Naive B cell (primary cell): ENCODE measurements at places on chromosomes 1 and 21. TPM values are rescaled to one million over a fixed set of nuclear protein-coding genes. Genes with fewer than 3 reads are reported as not detected.

DNA sequence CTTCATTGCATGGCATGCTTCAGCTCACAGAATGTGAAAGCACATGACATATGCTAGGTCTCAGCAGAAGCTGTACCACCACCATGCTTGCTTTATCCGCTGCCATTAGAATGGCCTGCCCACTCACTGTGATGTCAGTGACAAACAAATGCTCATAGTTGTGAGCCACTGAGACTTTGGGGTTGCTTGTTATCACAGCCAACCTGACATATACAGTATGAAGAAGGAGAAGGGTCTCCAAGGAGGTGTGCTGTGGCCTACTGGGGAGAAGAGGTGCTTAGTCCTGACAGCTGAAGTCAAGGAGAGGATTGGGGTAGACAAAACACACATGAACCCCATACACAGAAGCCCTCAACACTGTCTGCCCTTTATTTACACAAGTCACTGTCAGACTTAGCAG is 19.5 kb upstream of the TENT5C start:
- DNase-seq: no peak

DNA sequence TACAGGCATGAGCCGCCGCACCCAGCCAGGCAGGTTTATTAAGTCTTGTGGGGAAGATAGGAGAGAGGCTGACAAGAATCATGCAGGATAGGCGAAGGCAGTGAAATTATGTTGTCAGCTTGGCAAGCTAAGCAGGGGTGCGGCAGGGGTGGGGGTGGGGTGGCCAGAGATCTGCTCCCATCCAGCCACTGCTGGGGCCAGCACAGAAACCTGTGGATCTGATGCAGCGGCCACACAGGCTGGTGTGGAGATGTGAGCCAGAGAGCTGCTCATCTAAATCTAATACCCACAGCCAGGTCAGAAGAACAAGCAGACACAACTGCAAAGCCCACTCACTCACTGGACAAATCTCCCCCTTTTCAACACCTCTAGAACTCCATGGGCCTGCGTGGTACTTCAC is 68.7 kb downstream of the KCTD3 start:
- DNase-seq: no peak

- no peak for DNase-seq
These were observed 487.8 kb downstream of the PCP4 start for GRCh38 chr21:40355076-40355475.

ADCY10 gene
- polyA plus RNA-seq: not detected

CD1D gene
- 13.7 TPM for polyA plus RNA-seq

MYBPH gene
- polyA plus RNA-seq: not detected

DNA sequence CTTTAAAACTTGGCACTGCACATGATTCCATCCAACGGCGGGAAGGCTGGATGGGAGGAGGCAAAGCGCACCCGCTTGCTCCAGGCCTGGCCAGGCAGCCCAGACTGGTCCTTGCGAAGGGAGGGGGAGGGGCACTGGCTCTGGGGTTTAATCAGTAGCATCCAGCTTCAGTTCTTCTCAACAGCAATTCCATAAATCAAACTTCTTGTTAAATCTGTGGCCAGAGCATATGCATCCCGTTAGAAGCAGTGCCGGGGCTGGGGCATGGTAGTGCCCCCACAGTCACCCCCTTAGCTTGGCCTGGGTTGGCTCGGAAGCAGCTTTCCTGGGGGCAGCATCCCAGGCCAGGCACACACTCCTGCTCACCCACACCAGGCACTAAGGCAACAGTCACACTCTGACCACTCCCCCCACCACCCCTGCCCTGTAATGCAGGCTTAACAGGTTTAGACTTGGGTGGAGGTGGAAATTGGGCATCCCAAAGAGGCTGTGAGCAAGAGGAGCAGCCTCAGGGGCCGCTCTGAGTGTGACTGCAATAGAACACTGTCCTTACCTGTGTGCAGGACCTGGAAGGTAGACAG is 94.1 kb upstream of the CASZ1 start:
- no peak for DNase-seq

- DNase-seq: no peak
These were observed 2.3 kb downstream of the RHOU start for GRCh38 chr1:228737601-228738041.

DNA sequence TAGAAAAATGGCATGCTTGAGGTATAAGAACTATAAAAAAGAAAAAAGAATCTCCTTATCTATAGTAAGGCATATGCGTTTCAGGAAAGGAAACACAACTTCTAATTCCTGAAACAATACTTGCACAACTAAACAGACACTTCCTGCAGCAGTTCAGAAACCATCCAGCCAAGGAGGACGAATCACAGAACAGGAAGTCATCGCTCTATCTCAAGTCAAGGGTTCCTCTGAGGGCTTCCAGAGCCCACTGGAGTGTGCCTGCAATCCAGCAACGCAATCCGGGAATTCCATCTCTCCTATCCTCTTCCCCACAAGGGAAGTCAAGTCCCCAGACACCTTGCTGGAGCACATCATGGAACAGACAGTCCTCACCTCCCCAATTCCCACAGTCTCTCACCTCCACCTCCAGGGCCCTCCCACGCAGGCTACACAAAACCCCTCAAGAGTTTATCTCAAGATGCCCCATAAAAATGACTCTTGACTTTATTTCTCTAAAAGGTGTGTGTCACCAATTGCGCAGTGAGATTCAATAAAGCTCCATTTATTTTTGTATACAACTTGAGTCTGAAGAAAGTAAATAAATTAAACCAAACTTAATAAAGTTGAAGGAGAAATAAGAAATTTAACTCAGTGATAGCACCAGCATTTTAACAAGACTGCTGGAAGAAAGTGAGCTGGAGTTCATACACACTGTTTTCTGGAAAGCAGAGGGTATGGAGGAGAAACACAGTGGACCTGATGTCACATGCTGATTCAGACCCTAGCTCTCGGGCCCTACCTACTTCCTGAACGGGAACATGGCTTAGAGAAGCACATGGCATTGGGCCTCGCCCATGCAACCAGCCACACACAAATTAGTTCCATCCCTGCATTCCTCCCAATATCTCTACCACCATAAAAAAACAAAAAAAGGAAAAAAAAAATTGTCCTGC is 39.9 kb downstream of the SIPA1L2 start:
- DNase-seq: no peak

GRCh38 chr1:209674957-209675564 is at the start of gene G0S2:
TSS of gene G0S2 (plus strand) at chr1:209675412. CDS start at chr1:209675685, 273 bp downstream.
- no peak for DNase-seq

- DNase-seq: no peak
These were observed 11.6 kb downstream of the SLAMF7 start for GRCh38 chr1:160750608-160751007.

DNA sequence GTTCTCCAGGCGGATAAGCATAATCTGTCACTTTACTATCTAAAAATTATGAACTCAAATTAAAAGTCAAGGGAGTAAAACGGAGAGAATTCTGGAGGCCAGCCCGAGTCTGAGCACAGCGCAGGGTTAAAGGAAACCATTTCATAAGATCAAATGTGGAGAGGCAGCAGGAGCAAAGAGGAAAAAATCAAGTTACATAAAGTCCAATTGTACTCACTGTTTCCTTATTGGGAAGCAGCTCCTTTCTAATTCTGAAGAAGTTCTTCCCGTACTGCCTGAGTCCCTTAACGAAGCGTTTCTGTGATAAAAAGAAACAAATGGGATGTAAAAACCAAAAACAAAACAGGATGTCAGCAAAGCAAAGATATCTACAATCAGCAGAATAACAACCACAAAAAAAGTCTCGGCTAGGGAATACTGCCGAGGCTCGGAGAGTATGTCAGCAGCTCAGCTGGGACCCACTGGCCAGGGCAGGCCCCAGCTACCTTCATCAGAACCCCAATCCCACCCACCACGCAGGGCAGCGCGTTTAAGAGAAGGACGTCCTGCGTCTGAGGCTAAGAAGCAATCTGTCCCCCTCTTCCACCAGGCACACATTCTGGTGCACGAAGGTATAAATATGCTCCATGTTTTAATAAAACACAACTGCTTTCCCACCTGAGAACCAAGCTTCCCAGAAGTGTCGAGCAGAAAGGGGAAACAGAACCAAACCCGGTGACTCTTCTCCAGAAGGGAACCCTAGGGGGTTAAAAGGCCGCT is 104.8 kb downstream of the SLC45A1 start:
- no peak for DNase-seq

C4BPA gene
- not detected for polyA plus RNA-seq

MXRA8 gene
- polyA plus RNA-seq: not detected

GRCh38 chr21:22223385-22223784 is 1225.2 kb downstream of the NCAM2 start:
- no peak for DNase-seq

- DNase-seq: no peak
These were observed 72.9 kb upstream of the CTTNBP2NL start for GRCh38 chr1:112322983-112323678.

DNA sequence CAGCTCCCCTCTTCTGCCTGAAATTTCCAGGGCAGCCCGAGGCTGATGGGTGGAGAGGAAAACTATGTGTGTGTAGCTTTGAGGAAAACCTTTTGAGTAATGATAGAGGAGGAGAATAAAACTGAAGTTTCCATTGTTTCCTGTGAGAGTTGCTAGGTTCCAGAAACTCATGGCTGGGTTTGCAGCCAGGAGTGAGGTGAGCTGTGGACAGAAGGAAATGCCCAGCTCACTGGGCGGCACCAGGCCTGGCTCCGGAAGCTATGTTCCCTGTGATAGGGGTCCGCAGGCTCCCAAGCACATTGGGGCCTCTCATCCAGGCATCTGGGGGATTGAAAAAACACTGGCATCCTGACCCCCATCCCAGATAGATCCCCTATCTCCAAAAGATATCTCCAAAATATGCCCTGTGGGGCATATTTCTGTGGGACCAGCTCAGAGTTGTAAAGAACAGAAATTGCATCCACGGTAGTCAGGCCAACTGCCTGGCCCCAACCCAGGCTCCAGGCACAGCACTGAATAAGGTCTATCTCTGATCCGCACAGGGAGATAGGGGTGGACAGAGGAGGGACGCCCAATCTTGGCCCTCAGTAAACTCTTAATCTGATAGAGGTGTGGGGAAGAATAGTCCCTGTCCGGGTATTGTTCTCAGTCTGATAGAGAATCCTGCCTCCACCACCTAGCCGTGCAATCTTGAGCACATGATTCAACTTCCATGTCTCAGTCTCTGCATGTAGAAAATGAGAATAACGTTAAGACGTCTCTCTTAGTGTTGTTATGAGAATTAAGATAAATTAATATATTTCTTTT is 1.8 kb upstream of the HSPG2 start:
- no peak for DNase-seq

- no peak for DNase-seq
These were observed 23.1 kb downstream of the USP25 start for GRCh38 chr21:15752763-15753407.

YRDC gene
- polyA plus RNA-seq: 33.2 TPM

DNA sequence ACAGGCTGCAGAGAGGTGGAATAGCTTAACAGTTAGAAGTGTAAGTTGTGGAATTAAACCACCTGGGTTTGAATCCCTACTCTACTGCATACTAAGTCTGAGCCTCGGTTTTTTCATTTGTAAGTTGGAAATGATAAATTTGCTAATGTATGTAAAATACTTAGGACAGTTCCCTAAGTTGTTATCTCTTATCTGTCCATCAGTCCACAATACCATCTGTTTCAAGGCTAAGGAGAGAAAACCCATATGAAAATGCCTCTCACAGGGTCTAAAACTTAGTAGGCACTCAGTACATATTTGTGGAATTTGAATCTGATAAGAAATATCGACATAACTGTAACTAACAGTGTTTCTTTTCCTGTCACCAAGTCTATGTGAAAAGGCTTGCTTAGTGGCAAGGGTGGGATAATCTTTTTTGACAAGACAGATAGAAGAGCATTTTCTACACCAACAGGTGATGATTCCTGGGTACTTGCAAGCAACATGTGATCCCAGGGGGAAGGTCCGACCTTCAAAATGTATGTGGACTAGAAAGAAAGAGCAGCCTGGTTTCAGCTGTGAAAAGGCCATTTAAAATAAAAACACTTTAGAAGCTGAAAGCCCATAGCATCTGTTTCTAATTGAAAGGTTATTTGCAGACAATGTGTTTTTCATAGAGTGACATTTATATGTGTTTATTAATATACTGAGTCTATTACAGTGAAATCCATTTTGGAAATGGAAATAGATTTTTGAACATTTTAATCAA is 202.9 kb downstream of the HHAT start:
- DNase-seq: no peak
